ENCODE measurements at places on chromosomes 2 and 18.

GRCh38 chr18:67072791-67073190 lies 443.7 kb downstream of the DSEL start:
- DNase-seq: no peak

DNA sequence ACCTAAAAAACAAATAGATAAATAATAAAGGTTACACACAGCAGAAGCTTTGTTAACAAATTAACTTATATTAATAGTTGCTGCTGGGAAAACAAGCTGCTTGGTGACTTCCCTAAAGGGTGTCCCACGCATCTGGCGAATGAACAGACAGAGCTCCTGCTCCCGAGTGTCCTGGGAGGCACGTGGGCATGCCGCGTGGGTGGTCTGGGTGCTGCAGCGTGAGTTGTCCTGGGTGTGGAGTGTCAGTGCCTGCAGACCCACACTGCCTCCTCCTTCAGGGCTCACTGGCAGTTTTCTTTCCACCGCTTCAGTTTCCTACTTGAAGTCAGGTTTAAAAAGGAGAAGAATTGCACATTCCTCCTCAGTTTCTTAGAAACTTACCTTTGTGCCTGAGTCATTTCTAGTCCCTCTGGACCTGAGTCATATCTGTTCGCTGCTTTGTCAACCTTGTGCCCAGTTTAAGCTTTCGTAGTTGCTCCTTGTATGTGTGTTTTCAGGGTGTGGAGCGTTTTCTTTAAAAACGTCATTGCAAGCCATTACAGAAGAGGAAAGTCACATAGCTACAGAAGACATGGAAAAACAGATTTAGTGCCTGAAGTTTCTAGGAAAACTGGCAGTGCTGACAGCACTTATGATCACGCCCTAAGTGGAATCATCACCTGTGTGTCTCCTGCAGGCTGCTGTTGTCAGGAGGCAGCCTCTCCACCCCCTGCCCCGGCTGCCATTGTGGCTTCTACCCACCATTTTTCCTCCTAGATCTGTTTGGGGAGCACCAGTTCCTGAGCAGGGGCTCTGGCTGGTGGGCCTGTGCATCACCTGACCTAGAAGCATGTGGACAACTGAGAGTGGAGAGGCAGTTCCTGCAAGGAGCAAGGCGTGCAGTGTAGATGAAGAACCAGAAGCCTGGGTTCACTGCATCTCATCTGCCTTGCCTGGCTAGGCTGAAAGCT lies 24.5 kb downstream of the IMPA2 start:
- DNase-seq: no peak

DNA sequence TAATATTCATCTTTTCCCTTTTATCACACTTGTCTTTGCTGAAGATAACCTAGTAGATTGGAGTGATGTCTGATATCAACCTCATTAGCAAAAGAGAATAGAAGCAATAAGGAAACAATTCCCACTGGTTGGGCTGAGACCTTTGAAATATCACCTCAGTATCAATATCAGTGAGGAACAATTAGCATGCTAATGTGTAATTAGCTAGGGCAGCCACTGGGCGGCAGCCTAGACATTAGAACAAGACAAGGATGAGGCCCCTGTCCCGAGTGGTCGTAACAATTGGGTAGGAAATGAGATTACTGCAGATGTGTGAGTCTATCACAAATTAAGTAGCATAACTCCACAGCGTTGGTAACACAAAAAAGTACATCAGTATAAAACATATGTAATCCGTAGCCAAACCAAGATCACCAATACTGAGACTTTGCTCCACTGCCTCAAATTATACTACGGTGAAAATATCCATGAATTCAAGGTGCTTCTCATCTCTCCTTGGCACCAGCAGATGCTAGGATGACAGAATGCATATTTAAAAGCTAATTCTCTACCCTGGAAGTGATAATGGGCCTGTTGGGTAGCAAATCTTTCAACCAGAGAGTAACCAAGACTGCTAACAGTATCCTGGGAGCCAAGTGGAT lies 99.1 kb downstream of the ALPK2 start:
- peak; percentile 45 for DNase-seq

- no peak for DNase-seq
These were observed 96.4 kb downstream of the LOXHD1 start for GRCh38 chr18:46560671-46561045.

- no peak for DNase-seq
These were observed 261.3 kb downstream of the CLIP4 start for GRCh38 chr2:29376541-29376940.

DNA sequence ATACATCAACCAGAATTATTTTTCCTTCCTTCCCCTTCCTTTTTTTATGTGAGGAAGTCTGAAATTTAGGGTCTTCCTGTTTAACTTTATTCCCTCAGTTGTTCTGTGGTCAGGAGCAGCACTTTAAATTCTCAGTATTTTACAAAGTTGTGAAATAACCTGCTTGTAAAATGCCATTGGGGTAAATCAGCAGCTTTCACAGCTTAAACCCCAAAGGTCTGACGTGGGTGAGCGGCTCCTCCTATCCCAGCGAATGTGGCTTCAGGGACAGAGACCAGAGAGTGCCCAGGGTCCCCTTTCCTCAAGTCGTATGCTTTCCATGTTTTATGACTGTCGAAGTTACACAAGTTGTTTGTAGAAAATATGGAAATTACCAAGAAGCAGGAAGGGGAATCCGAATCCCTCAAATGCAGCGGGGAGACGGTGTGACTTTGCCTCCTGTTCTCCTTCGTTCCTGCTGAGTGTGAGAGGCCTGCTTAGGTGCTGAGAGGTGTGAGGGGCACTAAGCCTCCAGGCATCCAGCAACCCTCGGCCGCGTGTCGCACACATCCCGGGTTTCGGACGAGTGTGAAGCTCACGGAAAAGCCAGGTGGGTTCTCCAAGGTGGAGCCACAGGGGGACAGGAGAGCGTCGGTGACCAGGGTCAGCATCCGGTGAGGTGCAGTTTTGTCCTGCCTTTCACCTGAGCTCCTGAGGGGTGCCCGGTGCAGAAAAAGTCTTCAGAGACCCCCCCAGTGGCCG lies 10.8 kb upstream of the KCNG2 start:
- DNase-seq: no peak

DNA sequence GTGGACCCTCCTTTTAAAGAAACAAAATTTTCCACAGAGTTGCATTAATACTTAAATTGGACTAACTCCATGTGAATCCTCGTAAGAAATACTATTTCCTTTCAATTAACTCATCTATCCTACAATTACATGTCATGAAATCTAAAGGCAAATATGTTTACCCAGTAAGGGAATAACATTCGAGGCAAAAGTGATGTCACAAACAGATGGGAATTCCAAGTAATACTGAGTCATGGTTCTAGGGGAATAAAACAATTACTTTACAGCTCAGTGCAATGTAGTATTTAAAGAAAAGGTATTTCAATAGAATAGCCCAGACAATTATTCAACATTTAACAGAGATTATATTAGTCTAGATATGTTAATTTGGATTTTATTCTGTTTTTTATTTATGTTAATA lies 205.8 kb downstream of the ZNF385B start:
- no peak for DNase-seq

DNA sequence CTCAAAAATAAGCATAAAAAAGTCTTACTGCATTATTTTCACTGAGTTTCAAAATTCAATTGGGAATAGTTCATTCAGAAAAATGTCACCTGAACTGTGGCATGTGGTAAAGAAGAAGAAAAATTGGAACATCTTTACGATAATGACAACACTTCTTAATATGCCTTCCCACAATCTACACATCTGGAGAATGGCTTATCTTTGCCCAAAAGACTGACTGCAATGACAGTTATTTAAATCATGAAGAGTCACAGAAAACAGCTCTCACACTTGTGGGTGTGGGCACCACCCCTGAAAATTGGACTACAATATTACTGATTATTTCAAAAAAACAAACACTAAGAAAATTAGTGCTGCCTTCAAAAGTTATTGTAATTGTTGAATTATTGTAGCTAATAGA lies 152.3 kb downstream of the USP34 start:
- DNase-seq: no peak

- no peak for DNase-seq
These were observed 238.8 kb downstream of the TPGS2 start for GRCh38 chr18:36589857-36590543.

DNA sequence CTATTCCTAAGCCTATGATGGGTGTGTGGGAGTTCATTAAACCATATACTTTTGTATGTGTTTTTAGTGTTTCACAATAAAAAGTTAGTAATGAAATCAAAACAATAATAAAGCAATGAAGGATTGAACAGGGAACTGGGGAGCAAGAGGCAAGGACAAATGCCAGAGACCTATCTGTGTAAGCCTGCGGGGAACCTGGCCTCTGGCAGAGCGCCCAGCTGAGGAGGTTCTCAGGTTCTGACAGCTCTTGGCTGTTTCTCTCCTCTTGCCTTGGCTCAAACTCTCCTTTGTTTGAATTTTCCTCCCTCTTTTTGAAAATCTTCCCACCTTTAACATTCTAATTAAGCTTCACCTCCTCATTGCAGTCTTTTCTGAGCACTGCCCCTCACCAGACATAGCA lies 200.0 kb upstream of the NCKAP5 start:
- DNase-seq: no peak

GRCh38 chr2:23323198-23323916 lies 61.6 kb upstream of the KLHL29 start:
- no peak for DNase-seq

GRCh38 chr2:229196448-229196847 lies 74.6 kb downstream of the PID1 start:
- no peak for DNase-seq

- no peak for DNase-seq
These were observed 150.2 kb downstream of the TTC32 start for GRCh38 chr2:19751631-19752030.

DNA sequence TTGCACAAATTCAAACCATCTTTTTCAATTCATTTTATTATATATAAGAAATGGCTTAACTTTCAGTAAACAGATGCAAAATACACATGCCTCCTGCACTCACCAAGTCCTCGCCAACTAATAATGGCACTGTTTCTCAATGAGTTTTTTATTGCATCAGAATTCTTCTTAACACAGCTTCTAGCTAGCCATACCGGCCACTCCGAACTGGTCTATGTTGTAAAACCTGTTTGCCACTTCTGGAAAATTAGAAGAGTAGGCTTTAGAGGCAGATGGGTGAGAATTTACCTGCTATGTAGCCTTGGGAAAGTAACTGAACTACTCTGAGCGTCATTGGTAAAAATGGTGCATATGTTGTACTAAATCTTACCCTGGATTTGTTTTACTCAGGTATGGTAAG lies 100.6 kb upstream of the LHCGR start:
- no peak for DNase-seq

- DNase-seq: peak; percentile 85
These were observed 1.7 kb downstream of the NCK2 start for GRCh38 chr2:105746177-105747080.

- no peak for DNase-seq
These were observed 194.0 kb downstream of the BABAM2 start for GRCh38 chr2:28084564-28084963.

- DNase-seq: no peak
These were observed 79.6 kb upstream of the CTLA4 start for GRCh38 chr2:203787979-203788378.

GRCh38 chr2:141555876-141556470 lies 574.8 kb downstream of the LRP1B start:
- no peak for DNase-seq

- no peak for DNase-seq
These were observed 28.3 kb upstream of the UBE2E3 start for GRCh38 chr2:180952082-180952481.

- DNase-seq: no peak
These were observed 100.9 kb downstream of the ATP9B start for GRCh38 chr18:79169958-79170555.

DNA sequence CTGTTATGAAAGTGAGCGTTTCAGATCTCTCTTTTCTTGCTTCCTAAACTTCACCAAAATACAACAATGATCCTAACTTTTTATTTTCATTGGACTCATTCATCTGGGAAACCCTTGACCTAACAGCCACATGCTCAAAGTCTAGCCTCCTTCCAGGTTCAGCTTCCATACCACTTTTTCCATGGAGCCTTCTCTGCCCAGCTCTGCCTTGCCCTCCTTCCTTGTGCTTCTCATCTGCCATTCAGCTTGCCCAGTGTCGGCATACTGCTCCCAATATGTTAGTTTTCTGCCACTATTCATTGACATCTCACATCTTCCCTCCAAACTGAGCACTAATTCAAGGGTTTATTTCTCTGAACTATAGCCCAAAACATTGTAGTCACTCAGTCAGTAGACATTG lies 214.7 kb downstream of the RAD51AP2 start:
- DNase-seq: no peak

DNA sequence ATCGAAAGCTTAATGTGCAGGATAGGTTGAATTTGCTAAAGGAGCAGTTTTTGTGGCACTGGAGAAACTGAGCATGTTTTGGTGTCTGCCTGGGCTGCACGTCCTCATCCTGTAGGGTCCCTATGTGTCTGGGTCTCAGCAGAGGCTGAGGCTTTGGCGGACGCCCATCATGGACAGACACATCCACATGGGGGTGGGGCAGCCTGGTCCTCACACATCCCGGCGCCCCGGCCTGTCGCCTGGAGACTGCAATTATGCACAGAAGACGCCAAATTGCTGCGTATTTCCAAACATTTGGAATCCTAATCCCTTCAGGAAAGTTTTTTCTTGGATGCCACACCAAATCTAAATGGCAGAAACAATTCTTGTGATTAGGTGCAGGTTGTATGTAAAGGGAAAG lies 128.2 kb upstream of the TWIST2 start:
- no peak for DNase-seq

- no peak for DNase-seq
These were observed 77.4 kb downstream of the TXNL1 start for GRCh38 chr18:56560992-56561391.

DNA sequence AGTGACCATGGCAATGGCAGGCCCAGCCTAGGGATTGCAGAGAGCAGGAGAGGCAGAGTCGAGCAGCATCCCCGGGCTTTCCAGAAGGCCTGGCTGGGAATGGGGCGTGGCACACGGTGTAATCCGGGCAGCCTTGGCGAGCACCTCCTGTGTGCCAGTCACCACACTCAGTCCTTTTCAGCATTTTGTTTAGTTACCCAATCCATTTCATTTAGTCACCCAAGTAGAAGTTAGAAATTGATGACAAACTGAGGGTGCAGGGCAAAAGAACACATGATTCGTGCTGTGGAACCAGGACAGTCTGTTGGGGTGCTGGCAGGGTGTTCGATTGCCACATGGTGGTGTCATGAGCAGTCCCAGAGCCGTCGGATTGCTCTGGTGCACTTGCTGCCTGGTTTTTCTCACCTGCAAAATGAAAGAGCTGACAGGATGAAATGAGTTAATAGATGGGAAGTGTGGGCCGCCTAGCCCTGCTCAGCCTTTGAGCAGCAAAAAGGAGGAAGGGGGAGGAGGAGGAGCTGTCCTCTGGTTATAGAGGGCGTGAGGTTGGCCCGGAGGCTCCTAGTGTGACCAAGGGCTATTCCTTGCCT lies 299.4 kb downstream of the AGAP1 start:
- no peak for DNase-seq

DNA sequence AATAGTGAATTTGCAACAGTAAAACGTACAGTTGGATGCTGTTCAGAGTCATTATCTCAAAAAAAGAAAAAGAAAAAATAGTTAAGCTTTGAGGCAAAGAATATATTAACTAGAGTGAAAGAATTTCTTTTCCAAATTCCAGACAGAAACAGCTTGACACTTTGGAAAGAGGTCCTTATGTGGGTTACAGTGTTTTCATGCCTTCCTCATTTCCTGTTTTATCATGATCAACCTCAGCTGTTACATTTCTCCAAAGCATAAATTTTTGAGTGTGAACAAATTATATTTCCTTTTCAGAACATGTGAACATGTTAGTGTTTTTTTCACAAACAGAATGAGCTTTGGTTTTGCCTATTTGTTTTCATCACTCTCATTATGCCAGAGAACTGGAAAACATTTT lies 13.6 kb downstream of the FRZB start:
- DNase-seq: no peak
